ENCODE measurements at places on chromosomes 2 and 18.

DNA sequence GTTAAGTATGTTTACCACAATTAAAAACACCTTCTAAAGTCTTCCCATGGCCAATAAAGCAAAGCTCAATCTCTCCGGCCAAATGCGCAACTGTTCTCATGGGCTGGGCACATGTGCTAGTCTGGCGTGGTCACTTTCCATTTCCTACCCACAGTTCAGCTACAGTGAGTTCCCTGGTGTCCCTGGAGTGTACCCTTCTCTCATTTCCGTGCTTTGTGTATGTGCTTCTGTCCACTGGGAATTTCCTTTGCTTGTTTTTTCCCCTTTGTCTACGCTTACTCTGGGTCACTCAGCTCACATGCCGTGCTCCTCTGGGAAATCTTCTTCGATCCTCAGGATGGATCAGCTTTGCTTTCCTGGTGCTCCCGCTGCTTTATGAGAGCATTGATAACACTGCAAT is 69.6 kb upstream of the GYPC start:
- DNase-seq: no peak

- DNase-seq: no peak
These were observed 14.1 kb upstream of the FAM228A start for GRCh38 chr2:24160761-24161160.

DNA sequence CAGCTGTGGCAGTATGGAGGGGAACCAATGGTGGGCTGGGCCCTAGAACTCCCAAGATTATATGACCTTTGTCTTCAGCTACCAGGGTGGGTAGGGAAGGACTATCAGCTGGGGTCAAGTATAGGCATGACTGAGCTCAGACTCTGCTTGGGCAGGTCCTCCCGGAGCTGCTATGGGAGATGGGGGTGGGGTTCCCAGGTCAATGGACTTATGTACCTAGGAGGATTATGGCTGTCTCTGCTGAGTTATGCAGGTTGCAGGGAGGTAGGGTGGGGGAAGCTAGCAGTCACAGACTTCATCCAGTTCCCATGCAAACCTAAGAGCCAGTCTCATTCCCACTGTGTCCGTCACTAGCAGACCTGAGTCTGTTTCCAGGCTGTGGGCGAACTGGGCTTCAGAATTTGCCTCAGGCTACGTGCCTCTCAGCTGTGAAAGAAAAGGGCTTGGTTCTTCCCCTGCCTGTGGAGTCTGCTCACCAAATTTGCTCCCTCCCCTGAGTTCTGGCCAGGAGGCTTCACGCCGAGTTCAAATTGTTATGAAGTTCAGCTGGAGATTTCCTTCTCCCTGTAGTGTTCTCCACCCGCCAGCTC is 985.8 kb upstream of the NRXN1 start:
- no peak for DNase-seq

DNA sequence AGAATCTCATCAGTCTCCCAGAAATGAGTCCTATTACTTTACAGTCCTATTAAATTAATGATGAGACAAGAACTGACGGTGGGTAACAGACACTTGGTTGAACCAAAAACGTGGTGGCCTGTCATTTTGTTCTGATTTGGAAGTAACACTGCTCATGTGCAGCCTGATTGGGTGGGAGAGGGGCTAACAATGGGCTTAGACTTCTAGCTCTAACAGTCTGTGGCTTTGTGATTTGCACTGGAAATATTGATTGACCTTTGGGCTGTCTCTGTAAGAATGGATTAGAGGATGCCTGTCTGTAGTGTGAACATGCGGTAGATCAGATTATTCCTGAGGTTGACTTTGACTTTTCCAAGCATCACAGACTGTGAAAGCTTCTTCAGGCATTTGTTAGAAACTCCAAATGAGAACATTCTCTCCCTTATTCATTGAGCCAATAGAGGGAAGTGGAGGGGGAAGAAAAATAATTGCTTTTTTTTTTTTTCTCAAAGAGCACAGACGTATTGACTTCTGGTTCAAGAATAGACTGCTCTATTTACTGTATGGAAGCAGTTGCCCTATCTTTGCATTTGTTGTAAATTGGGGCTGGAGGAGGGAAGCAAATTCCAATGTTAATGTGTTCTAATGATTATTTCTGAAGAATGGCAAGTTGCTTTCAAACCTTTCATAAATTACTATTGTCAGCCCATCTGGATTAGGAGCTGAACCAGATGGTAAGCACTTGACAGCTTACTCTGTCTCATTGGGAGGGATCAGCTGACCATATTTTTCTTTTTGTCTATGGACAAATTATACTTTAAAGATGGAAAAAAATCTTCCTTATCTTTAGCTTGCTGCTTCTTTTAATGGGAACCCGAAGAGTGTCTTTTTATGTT is 85.8 kb upstream of the TTN start:
- DNase-seq: no peak

GRCh38 chr18:22177327-22177871 is 8.0 kb downstream of the GATA6 start:
- DNase-seq: no peak

GRCh38 chr18:62318228-62319180 is 6.6 kb upstream of the TNFRSF11A start:
- no peak for DNase-seq

GRCh38 chr2:12870692-12871091 is 154.0 kb downstream of the TRIB2 start:
- DNase-seq: no peak

GRCh38 chr2:100059638-100060037 is 82.8 kb downstream of the AFF3 start:
- DNase-seq: no peak

- no peak for DNase-seq
These were observed 799.6 kb downstream of the GALR1 start for GRCh38 chr18:78049281-78049680.

DNA sequence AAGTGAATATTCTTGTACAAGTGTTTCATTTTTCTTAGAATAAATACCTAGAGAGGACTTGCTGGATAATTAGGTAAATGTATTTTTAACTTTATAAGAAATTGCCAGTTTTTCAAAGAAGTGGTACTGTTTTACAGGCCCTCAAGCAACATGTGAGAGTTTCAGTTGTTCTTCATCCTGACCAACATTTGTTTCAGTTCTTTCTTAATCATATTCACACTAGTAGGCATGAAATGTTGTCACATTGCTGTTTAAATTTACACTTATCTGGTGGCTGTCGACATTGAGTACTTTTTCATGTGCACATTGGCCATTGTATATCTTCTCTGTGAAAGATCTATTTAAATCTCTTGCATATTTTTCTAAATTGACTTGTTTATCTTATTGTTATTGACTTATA is 178.1 kb downstream of the ACOXL start:
- DNase-seq: no peak

- DNase-seq: no peak
These were observed 280.9 kb upstream of the NT5C1B start for GRCh38 chr2:18870307-18870706.

DNA sequence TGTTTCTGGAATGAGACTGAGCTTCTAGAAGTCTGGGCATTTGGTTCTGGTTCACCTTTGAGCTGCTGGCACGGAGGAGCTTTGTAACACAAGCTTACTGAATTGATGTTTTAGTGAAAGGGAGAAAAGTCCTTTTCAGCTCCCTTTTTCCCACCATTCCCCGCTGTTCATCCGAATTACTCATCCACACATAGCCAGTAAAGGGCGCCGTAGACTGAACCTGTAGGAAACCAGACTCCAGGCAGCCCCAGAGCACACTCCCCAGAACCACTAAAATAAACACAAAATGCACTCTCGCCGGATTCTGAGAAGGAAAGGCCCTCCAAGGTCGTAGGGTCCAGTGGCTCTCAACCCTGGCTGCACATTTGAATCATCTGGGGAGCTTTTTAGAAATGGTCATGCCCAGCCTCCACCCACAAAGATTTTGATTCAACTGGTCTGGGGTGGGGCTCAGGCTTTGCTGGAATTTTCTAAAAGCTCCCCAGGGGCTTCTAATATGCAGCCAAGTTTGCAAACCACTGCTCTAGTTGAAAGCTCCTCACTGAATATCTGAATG is 29.6 kb downstream of the TCF7L1 start:
- no peak for DNase-seq

DNA sequence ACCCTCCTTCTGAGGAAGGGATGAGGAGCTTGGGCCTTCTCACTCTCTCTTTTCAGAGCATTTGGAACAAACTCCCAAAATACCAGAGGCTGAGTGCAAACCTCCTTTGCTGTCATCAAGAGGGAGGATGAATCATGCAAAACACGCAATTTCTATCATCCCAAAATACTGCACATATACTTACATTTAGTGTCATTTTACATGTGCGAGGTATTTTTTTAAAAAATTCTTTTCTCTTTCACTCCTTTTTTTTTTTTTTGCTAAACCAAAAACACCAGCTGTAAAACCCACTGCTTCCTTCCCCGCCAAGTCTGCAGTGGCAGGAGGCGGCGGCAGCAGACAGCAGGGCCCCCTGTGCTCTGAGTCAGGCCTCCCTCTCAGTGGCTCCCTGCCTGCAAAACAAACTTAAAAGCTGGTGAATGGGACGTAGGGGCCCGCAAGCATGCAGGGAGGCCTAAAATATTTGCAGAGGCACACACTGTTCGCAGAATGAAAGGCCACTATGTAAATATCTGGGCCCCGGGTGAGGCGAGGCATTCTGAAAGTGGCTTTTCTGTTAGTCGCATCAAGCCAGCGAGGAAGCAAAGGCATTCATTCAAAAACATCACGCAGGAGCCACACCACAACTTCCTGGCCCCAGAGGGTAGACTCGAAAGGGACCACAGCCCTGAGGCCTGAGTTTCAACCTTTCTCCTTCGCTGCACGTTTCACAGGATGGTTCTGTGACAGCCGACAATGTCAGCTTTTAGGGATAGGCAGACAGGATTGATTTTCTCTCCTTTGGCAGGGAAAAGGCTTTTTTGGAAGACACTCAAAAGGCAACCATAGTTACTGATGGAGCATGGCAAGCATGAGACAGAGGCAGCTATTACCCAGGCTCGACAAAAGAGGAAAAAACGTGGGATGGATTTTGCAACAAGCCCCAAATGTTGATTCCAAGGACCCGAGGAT is 73.4 kb downstream of the ACTR2 start:
- peak; percentile 43 for DNase-seq

DNA sequence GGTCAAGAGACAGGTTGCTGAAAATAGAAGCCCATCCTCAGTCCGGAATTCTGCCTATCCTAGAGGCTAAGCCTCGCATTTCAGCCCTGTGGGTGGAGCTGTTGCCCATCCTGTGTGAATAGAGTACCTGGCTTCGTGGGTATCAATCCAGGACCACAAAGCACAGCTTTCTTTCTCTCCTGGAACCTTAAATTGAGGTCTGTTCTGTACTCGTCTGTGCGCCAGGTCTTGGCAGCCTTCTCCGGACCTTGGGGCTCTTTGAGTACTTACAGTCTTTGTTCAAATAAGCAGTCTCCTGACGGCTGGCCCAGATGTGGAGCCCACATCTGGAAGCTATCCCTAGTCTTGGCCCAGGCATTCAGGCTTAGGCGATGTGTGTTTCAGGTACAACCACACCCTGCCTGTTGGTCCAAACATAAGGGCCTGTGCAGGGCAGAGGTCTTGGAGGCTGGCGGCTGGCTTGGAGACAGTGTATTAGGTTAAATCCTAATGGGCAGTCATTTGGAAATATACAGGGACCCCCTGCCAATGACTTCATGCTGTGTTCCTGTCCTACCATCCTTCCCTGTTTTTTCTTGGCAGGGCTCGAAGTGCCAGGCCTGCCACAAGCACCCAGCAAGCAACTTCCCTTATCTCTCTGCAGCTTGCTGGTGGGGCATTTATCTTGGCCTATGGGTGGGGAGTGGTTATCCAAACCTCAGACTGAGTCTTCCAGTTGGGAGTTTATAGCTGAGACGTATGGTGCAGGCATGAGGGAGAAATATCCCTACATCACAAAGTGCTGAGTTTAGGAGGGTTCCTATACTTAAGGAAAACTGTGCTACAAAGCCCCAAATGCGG is 294.1 kb downstream of the BCL2 start:
- no peak for DNase-seq

DNA sequence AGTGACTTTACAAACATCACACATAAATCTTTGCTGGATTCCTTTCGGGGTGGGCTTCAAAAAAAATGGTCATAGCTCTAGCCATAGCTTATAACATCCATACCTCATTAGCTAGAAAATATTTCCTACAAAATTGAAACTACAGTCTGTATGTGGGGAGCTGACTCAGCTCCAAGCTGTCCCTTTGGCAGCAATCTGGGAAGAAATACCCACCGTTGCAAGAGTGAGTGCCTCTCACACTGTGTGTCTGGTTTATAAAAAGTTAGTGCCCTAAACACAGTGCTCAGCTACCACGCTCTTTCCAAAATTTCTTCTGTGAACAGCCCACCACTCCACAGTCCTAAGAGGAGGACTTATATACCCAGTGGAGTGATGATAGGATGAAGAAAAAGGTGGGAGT is 170.1 kb downstream of the RBM43 start:
- DNase-seq: no peak

- no peak for DNase-seq
These were observed 91.6 kb downstream of the ZNF407 start for GRCh38 chr18:74689251-74689650.

- no peak for DNase-seq
These were observed 69.3 kb downstream of the MARCO start for GRCh38 chr2:119011162-119011909.
